Left renal cortex interstitium (tissue), 4 donors: ENCODE measurements at places on chromosomes 12 and 14. TPM values are rescaled to one million over a fixed set of nuclear protein-coding genes. Genes with fewer than 3 reads are reported as not detected.

HHIPL1 gene
- 1.8 TPM for polyA plus RNA-seq

RNF31 gene
- 58.6 TPM for polyA plus RNA-seq

LIN52 gene
- polyA plus RNA-seq = 18.0 TPM

RNF212B gene
- polyA plus RNA-seq = 0.82 TPM

DTD2 gene
- 19.1 TPM for polyA plus RNA-seq

DNA sequence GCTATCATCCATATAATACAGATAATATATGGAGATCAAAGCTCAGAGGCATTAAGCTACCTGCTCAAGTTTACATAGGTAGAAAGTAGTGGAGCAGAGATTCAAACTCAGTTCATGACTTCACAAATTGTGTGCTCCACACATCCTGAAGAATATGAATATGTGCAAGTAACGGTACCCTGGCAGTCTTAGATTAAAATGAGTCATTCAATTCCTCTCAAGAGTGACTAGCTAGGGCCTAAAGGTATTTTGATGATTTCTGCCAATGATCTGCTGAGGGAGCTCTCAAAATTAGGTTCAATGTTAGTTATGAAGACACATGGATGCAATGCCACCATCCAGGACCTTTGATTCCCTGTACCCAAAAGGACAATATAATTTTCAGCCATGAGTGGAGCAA lies 58.9 kb downstream of the GRIP1 start:
- no peak for DNase-seq

DNA sequence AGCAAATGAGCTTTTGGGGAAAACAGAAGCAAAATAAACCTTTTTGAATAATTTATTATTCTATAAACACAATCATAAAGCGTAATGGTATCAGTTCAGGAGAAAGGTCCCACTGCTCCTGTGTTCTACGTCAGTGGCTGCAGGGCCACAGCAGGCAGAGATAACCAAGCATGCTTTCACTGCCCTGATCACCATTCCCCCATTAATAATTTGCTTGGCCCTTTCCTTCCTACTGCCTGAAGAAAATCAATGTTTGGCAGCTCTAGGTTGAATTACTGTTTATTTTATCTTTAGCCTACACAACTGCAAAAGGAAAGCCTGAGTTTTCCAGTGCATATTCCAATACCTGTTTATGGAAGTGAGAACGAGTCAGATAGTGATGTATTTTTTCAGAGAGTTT lies 369.9 kb downstream of the DIO2 start:
- DNase-seq = no peak

DNA sequence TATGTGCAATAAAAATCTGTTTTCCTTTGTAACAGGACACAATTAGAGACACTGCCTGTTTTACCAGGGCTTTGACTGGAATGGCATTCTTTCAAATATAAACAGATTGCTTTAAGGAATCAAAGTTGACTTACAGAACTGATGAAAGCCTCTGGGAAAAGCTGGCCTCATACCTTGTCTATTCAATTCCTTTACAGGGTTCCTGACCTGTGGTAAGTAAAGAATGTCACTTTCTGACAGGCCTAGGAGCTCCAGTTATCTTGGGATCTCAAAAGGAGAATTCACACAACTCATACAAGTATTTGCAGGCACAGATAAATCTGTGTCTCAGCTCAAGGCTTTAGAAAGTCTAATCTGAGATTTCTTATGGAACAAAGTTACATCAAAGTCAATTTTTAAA lies 88.4 kb downstream of the BCAT1 start:
- DNase-seq = no peak

DNA sequence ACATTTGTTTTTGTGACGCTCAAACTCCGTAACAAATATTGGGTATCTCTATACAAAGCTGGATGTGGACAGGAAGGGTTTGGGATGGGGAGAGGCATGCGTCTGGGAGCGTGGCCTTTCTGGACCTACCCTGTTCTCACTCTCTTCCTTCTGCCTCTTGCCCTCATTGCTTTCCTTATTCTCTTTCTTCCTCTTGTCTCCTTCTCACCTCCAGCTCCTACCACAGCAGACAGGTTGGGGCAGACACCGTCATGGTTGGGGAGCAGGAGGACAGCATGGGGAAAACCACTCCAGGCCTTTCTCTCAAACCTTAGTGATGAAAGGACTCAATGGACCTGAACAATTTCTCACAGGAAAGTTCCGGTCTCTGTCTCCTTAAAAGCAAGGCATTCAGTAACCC lies 465.3 kb downstream of the RAD51B start:
- DNase-seq = no peak

GRCh38 chr12:13119826-13120225 lies 16.4 kb upstream of the GSG1 start:
- no peak for DNase-seq

GRCh38 chr14:88305528-88306322 lies 17.3 kb downstream of the KCNK10 start:
- no peak for DNase-seq

DNA sequence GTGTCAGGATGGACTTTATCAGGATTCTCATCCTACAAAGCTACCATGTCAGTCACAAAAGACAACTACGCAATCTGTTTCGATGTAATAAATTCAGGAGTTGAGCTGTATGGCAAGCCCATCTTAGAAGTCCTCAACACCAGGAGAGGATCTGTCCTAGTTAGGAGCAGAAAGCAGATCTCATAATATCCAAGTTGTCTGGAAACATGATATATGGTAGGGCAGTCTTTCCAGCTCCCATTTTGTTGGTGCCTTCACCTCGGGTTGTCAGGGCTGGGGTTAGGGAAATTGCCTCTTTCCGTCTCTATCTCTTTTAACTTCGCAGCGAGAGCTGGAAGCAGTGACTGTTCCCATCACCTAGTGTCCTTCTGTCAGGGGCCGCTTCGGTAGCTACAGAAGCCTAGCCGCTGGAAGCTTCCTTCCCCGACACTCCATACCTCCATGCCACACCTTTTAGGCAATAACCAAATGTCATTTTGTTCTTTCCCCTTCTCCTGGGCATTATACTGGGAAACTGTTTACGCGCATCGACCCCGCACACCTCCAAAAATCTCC lies 1.4 kb downstream of the NIN start:
- peak; percentile 19 for DNase-seq

GRCh38 chr12:123150275-123150743 lies 581 bp downstream of the PITPNM2 start:
- no peak for DNase-seq

- no peak for DNase-seq
Observed at GRCh38 chr12:76055393-76055792, 23.8 kb upstream of the PHLDA1 start.

DNA sequence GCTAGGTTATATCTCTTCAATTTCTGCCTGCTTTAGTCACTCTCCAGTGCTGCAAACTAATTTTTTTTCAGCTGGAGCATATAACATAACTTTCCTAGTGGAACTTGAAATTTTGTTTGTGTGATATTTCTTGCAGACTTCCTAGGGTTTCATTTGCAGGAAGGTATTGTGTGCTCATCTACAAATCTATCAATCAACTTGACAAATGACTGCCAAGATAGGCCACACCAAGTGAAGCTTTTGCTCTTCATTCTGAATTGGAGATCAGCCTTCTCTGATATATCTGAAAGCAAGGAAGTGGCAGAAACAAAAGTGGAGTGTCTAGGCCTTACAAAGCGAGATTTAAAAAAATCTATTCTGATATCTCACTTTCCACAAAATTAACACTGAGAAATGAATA lies 551.1 kb upstream of the LRFN5 start:
- no peak for DNase-seq

- DNase-seq = no peak
Observed at GRCh38 chr14:104603711-104604401, 716 bp downstream of the TMEM179 start.

DNA sequence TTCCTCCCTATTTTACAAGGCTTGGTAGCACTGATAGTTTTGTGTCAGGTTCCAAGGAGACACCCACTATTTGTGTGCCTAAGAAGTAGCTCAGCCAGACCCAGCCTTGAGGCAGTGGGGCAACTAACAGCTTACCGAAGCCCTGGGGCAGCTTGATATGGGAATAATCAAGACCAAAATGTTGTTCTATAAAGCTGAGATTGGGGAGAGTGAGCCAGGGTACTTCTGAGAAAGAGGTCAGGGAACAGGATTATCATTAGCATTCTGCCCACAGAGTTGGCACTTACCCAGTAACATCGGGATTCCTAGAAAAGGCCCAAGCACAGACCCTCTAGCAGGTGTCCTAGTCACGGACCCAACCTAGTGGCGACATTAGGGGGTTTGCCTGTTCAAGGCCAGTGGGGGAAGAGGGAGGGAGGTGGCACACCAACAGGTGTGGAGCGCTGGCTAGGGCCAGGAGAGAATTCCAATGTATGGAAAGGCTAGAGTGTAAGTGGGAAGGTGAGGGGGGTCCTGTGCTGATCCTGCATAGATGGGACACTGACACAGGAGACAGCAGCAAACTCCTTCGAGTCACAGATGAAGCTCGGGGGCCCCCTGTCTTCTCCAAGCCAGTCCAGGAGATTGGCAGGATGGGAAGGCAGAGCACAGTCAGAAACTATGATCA lies 4.9 kb downstream of the PPP1R3E start:
- no peak for DNase-seq

DNA sequence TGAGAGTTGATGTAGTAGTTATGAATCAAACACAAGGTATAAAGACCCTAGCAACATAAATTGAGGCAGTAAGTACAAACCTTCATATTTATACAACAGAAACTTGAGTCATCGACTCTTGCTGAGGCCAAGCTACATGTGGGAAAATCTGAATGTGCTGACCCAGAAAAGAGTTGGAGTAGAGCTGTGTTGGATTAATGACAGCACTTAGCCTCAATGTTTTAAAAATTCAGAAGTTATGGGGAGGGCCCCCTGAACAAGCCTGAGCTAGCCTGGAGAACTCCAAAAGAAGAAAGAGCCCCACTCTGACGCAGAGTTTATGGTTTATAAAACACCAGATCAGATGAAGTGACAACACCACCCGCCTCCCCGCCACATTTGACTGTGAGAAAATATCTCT lies 100.0 kb downstream of the DUSP6 start:
- DNase-seq = no peak

- DNase-seq = no peak
Observed at GRCh38 chr12:96400631-96401075, 414 bp upstream of the CDK17 start.

GRCh38 chr12:51746416-51746815 lies 102.1 kb downstream of the FIGNL2 start:
- no peak for DNase-seq
